ENCODE measurements at places on chromosomes 2 and 18.

- DNase-seq, result no peak
These were observed 16.4 kb upstream of the ABCB11 start for GRCh38 chr2:169047256-169048250.

DNA sequence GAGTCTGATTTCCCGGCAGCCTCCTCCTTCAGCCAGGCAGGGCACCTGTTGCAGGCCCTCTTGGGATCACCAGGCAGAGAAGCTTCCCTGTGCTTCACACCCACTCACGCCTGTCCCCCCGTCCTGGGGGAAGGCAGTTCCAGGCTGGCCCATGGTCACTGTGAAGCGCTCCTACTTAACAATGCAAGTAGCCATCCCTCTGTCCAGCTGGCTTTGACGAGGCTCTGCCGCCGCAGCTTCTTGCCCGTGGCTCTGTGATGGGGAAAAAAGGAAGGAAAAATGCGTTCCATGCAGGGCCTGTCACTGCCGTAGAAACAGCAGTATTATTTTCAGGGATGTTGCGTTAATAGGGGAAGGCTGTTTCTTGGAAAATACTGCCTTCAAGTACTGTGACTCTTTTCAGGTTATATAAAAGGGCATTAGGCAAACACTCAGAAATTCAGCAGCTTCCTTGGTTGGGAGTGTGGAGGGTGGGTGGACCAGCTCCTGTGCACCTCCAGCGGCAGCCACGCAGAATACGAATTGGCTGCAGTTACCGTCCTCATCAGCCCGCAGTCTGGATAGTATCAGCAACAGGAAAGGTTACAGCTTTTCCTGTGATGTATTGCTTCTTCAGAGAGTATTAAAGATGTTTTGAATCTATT is 232.3 kb downstream of the KLHL29 start:
- no peak for DNase-seq

DNA sequence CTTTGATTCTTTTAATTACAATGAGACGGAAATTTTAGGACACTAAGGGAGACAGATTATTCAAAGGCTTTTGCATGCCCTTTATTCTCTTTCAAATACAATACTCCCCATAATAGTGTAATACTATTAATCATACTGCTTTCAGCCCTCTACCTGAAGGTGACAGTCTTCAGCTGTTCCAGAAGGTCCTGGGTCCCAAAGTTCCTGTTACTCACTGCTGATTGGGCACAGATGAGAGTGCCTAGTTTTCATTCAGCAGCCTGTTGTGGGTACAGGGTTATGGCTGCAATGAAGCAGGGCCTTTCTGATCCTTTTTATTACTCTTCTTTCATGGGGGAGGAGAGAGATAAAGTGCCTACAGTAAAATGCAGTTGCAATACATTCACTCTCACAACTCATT is 80.2 kb downstream of the NUP35 start:
- no peak for DNase-seq

GRCh38 chr2:190771726-190772125 is 108.9 kb upstream of the GLS start:
- no peak for DNase-seq

- no peak for DNase-seq
These were observed 344.9 kb downstream of the CYRIA start for GRCh38 chr2:16320716-16321115.

- DNase-seq, result no peak
These were observed 36.2 kb downstream of the MAL start for GRCh38 chr2:95061601-95062183.

DNA sequence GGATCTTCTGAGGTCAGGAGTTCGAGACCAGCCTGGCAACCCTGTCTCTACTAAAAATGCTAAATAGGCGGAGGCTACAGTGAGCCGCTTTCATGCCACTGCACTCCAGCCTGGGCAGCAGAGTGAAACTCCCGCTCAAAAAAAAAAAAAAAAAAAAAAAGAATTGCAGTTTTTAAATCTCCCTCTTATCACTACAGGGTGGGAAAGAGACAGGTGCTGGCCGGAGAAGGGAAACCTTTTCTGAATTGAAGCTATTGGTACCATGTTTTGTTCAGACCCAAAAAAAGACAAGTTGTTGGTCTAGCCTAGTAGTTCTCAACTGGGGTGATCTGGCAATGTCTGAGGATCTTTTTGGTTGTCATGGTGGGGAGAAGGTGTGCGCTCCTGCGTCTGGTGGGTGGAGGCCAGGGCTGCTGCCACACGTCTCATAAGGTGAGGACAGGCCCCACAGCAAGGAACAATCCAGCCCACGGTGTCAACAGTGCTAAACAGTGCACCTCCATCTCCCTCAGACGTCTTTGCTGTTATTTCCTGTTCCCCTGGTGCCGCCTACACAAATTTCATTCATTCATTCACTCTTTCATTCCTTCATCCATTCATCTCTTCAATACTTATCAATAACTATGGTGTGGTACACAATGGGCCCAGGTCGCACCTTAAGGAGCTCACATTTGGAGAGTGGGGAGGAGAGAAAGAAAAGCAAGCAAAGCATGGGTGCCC is 28.8 kb upstream of the ODC1 start:
- DNase-seq, result no peak

DNA sequence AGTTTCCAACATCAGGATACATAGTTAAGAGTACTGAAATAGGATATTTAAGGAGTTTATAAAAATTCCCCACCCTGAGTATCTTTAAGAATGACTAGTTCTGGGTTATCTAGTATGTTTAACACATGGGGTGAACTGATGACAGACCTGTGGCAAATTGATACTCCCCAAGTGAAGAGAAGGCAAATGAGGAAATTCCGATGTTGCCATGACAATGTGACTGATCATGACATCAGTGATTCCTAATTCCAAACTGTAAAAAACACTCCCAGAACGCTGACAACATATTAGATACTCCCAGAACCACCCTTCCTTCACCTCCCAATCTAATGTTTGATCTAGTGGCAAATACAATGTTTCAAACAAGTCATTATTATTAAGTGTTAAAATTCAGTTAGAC is 77.6 kb downstream of the RBMS1 start:
- DNase-seq, result no peak

- no peak for DNase-seq
These were observed 5.3 kb downstream of the PROM2 start for GRCh38 chr2:95279435-95280035.

- DNase-seq, result no peak
These were observed 110.0 kb downstream of the LNPK start for GRCh38 chr2:175892046-175892445.

GRCh38 chr2:33242845-33243244 is 233.6 kb upstream of the RASGRP3 start:
- DNase-seq, result no peak

GRCh38 chr18:24086082-24086481 is 52.8 kb upstream of the CABYR start:
- DNase-seq, result no peak

DNA sequence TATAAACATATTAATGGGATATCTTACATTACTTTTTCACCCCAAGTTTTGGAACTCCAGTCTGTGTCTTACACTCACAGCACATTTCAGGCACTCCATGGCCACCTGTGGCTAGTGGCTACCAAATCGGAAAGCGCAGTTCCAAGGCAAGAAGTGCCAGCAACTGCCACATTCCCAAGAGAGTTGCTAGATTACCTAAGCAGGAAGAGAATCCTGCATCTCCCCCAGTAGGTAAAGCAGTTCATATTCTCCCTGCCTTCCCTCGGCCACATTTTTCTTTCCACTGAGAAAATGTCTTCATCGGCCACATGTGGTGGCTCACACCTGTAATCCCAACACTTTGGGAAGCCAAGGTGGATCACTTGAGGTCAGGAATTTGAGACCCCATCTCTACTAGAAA is 62.8 kb downstream of the MEX3C start:
- DNase-seq, result no peak

- DNase-seq, result no peak
These were observed 147.4 kb downstream of the SOX11 start for GRCh38 chr2:5839550-5839949.

DNA sequence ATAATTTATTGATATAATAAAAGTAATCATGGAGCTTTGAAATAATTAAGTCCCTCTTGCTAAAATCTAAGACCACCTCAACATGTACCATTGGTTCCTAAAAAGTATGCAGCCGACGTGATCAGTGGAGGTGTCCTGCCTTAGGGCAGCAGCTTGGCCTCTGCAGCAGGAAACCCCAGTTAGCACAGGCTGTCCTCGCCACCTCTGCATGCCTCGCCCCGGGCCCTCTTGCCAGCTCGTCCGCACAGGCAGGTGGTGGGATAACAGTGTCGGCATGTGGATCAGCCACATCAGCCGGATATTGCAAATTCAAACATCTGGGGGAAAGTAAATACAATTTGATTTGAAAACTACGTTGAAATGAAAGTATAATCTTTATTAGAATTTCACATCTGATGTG is 22.9 kb downstream of the COA5 start:
- DNase-seq, result no peak

- no peak for DNase-seq
These were observed 217.2 kb downstream of the ZNF516 start for GRCh38 chr18:76277801-76278200.

GRCh38 chr18:10834128-10834815 is 308.4 kb downstream of the NAPG start:
- no peak for DNase-seq

GRCh38 chr18:37575646-37576045 is 10.0 kb upstream of the CELF4 start:
- DNase-seq, result no peak

- DNase-seq, result no peak
These were observed 23.3 kb upstream of the SSB start for GRCh38 chr2:169775354-169775753.

DNA sequence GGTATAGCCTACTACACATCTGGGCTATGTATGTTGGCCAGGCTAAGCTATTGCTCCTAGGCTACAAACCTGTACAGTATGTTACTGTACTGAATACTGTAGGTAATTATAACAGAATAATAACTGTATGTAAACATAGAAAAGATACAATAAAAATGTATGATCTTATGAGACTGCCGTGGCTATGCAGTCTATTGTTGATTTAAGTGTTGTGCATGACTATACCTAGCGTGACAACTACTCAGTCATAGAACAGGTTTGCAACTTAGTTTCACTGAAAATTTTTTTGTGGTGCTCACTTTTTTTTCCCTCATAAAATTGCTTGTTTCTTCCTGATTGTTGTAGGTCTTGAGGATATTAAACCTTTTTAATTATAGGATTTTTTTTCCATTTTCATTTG is 25.9 kb downstream of the KCMF1 start:
- no peak for DNase-seq

- no peak for DNase-seq
These were observed 185.4 kb downstream of the SNTG2 start for GRCh38 chr2:1136067-1136466.

- DNase-seq, result no peak
These were observed 29.0 kb upstream of the TAF1B start for GRCh38 chr2:9814129-9814868.

- DNase-seq, result no peak
These were observed 113.3 kb downstream of the KIAA1328 start for GRCh38 chr18:36942264-36942663.

GRCh38 chr2:26243470-26244308 is 743 bp downstream of the HADHA start:
- DNase-seq, result no peak

DNA sequence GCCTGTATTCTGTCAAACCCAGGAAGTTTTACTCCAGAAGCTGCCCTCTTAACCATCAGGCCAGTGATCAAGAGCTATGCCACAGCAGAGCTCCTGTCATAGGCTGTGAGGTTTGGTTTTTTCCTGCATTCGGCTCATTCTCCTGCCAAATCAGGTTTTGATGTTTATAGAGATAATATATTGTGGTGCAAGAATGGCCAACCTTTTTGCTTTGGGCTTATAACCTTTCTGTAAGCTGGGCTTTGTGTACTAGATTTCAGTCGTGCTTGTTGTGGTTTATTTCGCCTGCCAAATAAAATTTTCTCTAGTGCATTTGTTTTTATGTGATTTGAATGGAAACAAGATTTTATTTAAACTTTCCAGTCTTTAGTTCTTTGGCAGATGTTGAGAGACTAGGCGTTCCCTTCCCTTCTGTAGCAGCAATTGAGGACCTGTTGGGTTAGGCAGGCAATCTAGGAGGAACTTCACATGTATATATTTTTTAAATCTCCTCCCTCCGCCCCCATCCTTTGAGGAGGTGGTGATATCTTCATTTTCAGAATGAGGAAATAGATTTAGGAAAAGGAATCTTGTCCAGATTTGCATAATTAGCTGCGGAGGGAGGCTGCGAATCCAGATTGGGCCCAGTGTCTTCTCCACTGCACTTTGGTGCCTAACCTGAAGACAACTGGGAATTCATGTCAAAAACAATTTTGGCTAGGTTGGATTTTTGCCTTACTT is 2.6 kb downstream of the KDM3A start:
- no peak for DNase-seq
